ENCODE measurements at places on chromosomes 12 and 14. TPM values are rescaled to one million over a fixed set of nuclear protein-coding genes. Genes with fewer than 3 reads are reported as not detected.

- no peaks in the 10 kb centered on the region for H3K27me3 ChIP-seq
- H3K27ac ChIP-seq: no peak overlapping the region
- no peaks in the 10 kb centered on the region for H3K36me3 ChIP-seq
- no peak for DNase-seq
- no peak overlapping the region for H3K4me3 ChIP-seq
- no peaks in the 10 kb centered on the region for H3K4me1 ChIP-seq
These were observed 46.5 kb downstream of the PTPRO start for GRCh38 chr12:15368812-15369211.

The CACNA1C gene
- total RNA-seq: 11.8 TPM

- no peaks in the 10 kb centered on the region for H3K4me1 ChIP-seq
- no peak for DNase-seq
- H3K4me3 ChIP-seq: no peak overlapping the region
- H3K27ac ChIP-seq: no peak overlapping the region
- no peaks in the 10 kb centered on the region for H3K36me3 ChIP-seq
These were observed 118.3 kb upstream of the SLC38A4 start for GRCh38 chr12:46944088-46944487.

The TSPAN19 gene
- total RNA-seq: not detected

DNA sequence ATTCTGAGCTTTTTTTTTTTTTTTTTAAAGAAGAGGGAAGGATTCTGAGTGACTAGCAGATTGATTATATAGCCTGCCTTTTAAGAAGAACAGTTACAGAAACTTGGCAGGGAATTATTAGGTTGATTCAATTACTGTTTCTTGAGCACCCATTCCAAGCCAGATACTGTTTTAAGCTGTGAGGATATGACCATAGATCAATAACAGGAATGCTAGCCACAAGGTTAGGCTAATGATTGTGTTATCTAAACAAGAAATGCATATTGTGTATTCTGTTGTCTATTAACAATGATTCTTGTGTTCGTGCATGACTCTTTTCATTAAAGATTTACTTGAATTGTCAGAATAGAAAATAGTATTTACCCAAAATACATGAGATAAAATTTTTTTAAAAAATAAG is 67.1 kb downstream of the PRORP start:
- no peaks in the 10 kb centered on the region for H3K27me3 ChIP-seq
- no peak overlapping the region for H3K27ac ChIP-seq
- H3K36me3 ChIP-seq: no peaks in the 10 kb centered on the region
- no peak overlapping the region for H3K4me3 ChIP-seq
- DNase-seq: no peak

DNA sequence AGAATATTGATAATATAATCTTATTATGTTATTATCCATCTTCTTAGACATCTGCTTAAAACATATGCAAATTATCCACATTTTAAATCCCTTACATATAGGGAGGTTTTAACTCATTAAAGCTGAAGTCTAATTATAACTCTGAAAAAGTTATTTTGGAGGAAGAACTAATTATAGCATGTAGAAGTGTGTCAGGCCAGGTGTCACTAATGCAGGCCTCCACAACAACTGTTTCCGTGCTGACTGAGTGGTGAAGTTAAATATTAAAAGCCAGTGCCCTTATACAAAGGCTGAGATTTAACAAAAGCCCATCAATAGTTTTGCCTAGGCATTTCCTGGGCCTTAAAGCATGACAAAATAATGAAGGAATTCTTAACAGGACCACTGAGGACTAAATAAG is 157.4 kb downstream of the LRRK2 start:
- H3K27me3 ChIP-seq: no peaks in the 10 kb centered on the region
- H3K4me3 ChIP-seq: no peak overlapping the region
- no peaks in the 10 kb centered on the region for H3K36me3 ChIP-seq
- no peak for DNase-seq
- no peaks in the 10 kb centered on the region for H3K4me1 ChIP-seq

DNA sequence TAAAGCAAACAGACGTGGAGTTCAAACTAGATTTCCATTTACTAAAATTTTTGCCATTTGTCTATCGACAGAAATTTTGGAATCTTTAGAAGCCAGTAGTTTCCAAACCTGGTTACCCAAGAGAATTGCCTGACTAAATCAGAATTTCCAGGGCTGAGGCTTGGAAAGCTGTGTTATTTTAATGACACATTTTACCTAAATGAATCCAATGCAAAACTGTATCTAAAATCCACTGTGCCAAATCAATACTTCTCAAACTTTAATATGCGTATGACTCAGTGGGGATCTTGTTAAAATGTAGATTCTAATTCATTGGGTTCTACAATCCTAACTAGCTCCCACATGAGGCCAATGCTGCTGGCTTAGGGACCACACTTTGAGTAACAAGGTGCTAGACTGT is 35.0 kb upstream of the TC2N start:
- H3K27ac ChIP-seq: peak overlapping the region; percentile 62
- no peaks in the 10 kb centered on the region for H3K27me3 ChIP-seq
- H3K36me3 ChIP-seq: no peaks in the 10 kb centered on the region
- H3K4me1 ChIP-seq: peaks cover 5% of the 10 kb centered on the region
- DNase-seq: no peak

- no peaks in the 10 kb centered on the region for H3K4me1 ChIP-seq
- H3K27ac ChIP-seq: no peak overlapping the region
- no peak overlapping the region for H3K4me3 ChIP-seq
- DNase-seq: no peak
- no peaks in the 10 kb centered on the region for H3K27me3 ChIP-seq
These were observed 163.2 kb upstream of the CCDC198 start for GRCh38 chr14:57656853-57657252.

DNA sequence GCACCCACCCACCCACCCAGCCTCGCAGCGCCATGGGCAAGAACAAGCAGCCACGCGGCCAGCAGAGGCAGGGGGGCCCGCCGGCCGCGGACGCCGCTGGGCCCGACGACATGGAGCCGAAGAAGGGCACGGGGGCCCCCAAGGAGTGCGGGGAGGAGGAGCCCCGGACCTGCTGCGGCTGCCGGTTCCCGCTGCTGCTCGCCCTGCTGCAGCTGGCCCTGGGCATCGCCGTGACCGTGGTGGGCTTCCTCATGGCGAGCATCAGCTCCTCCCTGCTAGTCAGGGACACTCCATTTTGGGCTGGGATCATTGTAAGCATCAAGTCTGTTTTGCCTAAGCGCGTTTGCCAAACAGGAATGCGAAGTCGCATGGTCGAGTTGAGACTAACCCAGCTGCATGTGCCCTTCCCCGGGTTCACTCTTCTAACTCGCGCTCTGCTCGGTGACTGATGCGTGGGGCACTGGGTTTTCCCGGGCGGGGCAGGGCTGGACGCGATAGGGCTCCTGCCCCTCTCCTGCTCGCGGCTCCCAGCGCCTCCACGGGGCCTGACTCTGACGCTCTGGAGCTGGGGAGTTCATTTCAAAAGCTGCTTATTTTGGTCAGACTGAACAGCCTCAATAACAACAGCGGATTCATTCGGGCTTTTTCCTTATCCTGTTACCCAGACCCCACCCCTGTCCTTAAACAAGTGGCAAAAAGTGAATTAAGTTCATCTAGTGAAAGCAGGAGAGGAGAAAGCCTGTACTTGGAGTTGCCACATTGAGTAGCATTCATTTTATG is 458 bp downstream of the SSPN start:
- no peaks in the 10 kb centered on the region for H3K36me3 ChIP-seq
- peaks cover 11% of the 10 kb centered on the region for H3K4me1 ChIP-seq
- peak overlapping the region; percentile 96 for H3K27ac ChIP-seq
- no peaks in the 10 kb centered on the region for H3K27me3 ChIP-seq

DNA sequence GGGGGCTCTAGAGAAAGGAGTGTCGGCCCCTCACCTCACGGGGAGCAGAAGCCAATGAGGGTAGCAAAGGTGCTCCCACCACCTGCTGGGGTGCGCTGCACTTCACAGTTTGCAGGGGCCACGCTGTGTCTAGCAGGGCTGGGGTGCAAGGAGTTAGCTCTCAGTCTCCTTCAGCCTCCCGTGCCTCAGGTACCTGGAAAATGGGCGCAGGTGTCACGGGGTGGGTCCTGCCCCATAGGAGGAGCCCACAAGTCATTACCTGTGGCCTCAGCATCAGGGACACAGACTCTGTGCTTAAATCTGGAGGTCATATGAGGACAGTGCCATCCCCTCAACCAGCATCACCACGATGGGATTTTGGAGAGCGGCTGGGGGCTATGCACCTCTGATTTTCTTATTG is 326.7 kb downstream of the ADGRD1 start:
- no peaks in the 10 kb centered on the region for H3K4me1 ChIP-seq
- H3K36me3 ChIP-seq: no peaks in the 10 kb centered on the region
- H3K27me3 ChIP-seq: no peaks in the 10 kb centered on the region
- H3K4me3 ChIP-seq: no peak overlapping the region
- DNase-seq: no peak
- H3K27ac ChIP-seq: no peak overlapping the region

DNA sequence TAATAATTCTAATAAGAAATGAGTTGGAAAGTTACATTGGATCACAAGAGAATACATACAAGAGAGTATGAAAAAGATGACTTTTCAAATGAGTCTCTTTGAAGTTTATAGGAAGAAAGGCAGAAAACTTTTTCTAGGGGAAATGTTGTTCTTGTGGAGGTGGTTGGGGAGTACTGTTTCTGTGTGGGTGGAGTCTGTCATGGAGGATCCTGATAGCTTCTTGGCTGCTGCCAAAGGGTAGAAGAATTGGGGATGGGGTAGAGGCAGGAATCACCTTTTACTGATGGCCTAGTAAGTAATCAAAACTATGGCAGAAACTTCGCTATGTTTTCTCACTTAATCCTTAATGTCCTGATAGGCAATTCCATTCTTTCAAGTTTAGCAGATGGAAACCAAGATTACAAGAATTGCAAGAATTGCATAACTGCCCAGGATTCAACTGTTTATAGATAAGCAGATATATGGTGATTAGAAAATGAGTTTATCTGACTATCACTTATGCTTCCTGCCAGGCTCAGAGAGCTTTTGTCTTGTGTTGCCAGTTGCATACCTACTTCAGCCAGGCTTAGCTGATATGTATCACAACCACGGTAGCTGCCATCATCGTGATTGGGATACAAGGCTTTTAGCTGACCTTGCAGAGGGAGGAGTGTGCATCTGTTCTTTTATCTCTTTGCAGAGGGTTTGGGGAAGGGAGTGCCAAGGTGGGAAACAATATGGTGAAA is 463.9 kb downstream of the TMTC2 start:
- no peak for DNase-seq
- H3K4me1 ChIP-seq: no peaks in the 10 kb centered on the region
- no peak overlapping the region for H3K27ac ChIP-seq
- H3K36me3 ChIP-seq: no peaks in the 10 kb centered on the region
- H3K4me3 ChIP-seq: no peak overlapping the region

GRCh38 chr12:64335886-64336466 is 54.6 kb downstream of the C12orf56 start:
- DNase-seq: no peak
- H3K27me3 ChIP-seq: no peaks in the 10 kb centered on the region
- no peaks in the 10 kb centered on the region for H3K4me1 ChIP-seq
- H3K4me3 ChIP-seq: no peak overlapping the region

The RD3L gene
- total RNA-seq: not detected

The PRKCH gene
- total RNA-seq: 34.0 TPM

GRCh38 chr14:52076334-52076733 is 7.5 kb upstream of the NID2 start:
- H3K36me3 ChIP-seq: no peaks in the 10 kb centered on the region
- H3K4me3 ChIP-seq: no peak overlapping the region
- no peaks in the 10 kb centered on the region for H3K27me3 ChIP-seq
- H3K27ac ChIP-seq: no peak overlapping the region

The CDKN1B gene
- 113 TPM for total RNA-seq

The PPP1R36 gene
- 3.4 TPM for total RNA-seq
